ENCODE measurements at places on chromosomes 2 and 18.

GRCh38 chr2:126836761-126837679 is 61.7 kb upstream of the TEX51 start:
- no peaks in the 10 kb centered on the region for H3K36me3 ChIP-seq
- H3K4me3 ChIP-seq, result no peak overlapping the region
- no peaks in the 10 kb centered on the region for H3K27me3 ChIP-seq
- no peaks in the 10 kb centered on the region for H3K4me1 ChIP-seq

- no peak overlapping the region for H3K27ac ChIP-seq
- H3K36me3 ChIP-seq, result no peaks in the 10 kb centered on the region
- DNase-seq, result no peak
- H3K4me1 ChIP-seq, result no peaks in the 10 kb centered on the region
- no peak overlapping the region for H3K4me3 ChIP-seq
- H3K27me3 ChIP-seq, result no peaks in the 10 kb centered on the region
These were observed 65.4 kb downstream of the PID1 start for GRCh38 chr2:229205704-229206103.

GRCh38 chr2:1550658-1551316 is 137.5 kb downstream of the TPO start:
- DNase-seq, result peak; percentile 45
- H3K4me1 ChIP-seq, result no peaks in the 10 kb centered on the region
- no peak overlapping the region for H3K4me3 ChIP-seq
- no peaks in the 10 kb centered on the region for H3K27me3 ChIP-seq

- DNase-seq, result no peak
- H3K27ac ChIP-seq, result no peak overlapping the region
- no peaks in the 10 kb centered on the region for H3K36me3 ChIP-seq
- H3K4me1 ChIP-seq, result no peaks in the 10 kb centered on the region
These were observed 119.1 kb downstream of the BAZ2B start for GRCh38 chr2:159497256-159497655.

- no peaks in the 10 kb centered on the region for H3K27me3 ChIP-seq
- no peak overlapping the region for H3K27ac ChIP-seq
- no peak for DNase-seq
These were observed 13.4 kb upstream of the CDC42EP3 start for GRCh38 chr2:37684809-37685208.

- H3K27ac ChIP-seq, result no peak overlapping the region
- H3K4me1 ChIP-seq, result no peaks in the 10 kb centered on the region
- H3K36me3 ChIP-seq, result no peaks in the 10 kb centered on the region
These were observed 11.2 kb downstream of the SAP130 start for GRCh38 chr2:128016620-128017019.

GRCh38 chr2:52934920-52935640 is 832.5 kb upstream of the CHAC2 start:
- no peaks in the 10 kb centered on the region for H3K27me3 ChIP-seq
- H3K4me1 ChIP-seq, result no peaks in the 10 kb centered on the region
- H3K27ac ChIP-seq, result no peak overlapping the region
- H3K4me3 ChIP-seq, result no peak overlapping the region
- H3K36me3 ChIP-seq, result no peaks in the 10 kb centered on the region
- no peak for DNase-seq

GRCh38 chr18:23196119-23197007 is 61.1 kb downstream of the CABLES1 start:
- H3K36me3 ChIP-seq, result no peaks in the 10 kb centered on the region
- H3K4me1 ChIP-seq, result peaks cover 12% of the 10 kb centered on the region
- peak overlapping the region; percentile 60 for H3K27ac ChIP-seq
- H3K4me3 ChIP-seq, result no peak overlapping the region

GRCh38 chr2:101842471-101842870 is 145.0 kb downstream of the MAP4K4 start:
- no peaks in the 10 kb centered on the region for H3K36me3 ChIP-seq
- no peaks in the 10 kb centered on the region for H3K4me1 ChIP-seq
- H3K27ac ChIP-seq, result no peak overlapping the region
- no peak overlapping the region for H3K4me3 ChIP-seq
- no peaks in the 10 kb centered on the region for H3K27me3 ChIP-seq
- DNase-seq, result no peak

GRCh38 chr2:175234153-175234552 is 52.6 kb upstream of the ATP5MC3 start:
- DNase-seq, result no peak
- H3K27ac ChIP-seq, result no peak overlapping the region
- H3K4me3 ChIP-seq, result no peak overlapping the region
- no peaks in the 10 kb centered on the region for H3K36me3 ChIP-seq
- H3K27me3 ChIP-seq, result no peaks in the 10 kb centered on the region

DNA sequence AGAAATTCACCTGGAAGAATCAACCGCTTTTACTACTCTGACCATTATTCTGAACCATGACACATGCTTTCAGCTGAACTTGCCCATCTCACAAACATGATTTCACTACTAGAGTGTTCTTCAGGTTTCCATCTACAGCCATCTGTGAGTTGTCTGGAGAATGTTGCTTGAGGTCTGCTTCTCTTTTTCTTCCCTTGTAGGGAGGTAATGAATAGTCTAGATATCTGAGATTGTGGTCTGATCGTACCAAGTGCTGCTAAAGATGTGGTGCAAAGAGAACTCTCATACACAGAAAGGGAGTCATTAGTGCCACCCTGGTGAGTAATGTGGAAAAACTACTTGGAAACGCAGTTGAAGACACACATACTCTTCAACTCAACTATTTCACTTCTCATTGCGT is 10.2 kb downstream of the SOWAHC start:
- H3K36me3 ChIP-seq, result no peaks in the 10 kb centered on the region
- no peak for DNase-seq
- H3K27ac ChIP-seq, result no peak overlapping the region
- H3K27me3 ChIP-seq, result peaks cover 5% of the 10 kb centered on the region
- H3K4me3 ChIP-seq, result no peak overlapping the region
- no peaks in the 10 kb centered on the region for H3K4me1 ChIP-seq

GRCh38 chr2:200781616-200782015 is 30.1 kb upstream of the BZW1 start:
- H3K27ac ChIP-seq, result no peak overlapping the region
- H3K4me3 ChIP-seq, result no peak overlapping the region
- H3K36me3 ChIP-seq, result no peaks in the 10 kb centered on the region
- no peaks in the 10 kb centered on the region for H3K4me1 ChIP-seq

DNA sequence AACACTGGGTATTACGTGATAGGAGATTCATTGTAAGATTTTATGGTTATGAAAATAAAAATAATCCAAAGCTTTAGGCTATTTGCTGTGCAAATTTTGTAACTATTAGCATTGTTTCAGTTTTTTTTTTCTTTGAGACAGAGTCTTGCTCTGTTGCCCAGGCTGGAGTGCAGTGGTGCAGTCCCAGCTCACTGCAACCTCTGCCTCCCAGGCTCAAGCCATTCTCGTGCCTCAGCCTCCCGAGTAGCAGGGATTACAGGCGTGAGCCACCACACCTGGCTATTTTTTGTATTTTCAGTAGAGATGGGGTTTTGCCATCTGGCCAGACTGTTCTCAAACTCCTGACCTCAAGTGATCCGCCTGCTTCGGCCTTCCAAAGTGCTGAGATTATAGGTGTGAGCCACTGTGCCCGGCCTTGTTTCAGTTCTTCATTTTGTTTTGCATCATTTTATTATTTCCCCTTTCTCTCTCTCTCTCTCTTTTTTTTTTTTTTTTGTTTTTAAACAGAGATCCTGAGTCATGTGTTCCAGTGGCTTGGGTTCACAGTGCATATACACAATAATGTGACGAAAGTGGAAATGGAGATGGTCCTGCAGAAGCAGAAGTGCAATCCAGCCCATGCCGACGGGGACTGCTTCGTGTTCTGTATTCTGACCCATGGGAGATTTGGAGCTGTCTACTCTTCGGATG is 25.8 kb downstream of the CASP10 start:
- DNase-seq, result no peak
- no peaks in the 10 kb centered on the region for H3K27me3 ChIP-seq
- H3K27ac ChIP-seq, result no peak overlapping the region
- no peaks in the 10 kb centered on the region for H3K4me1 ChIP-seq

GRCh38 chr2:27356056-27356381 is 545 bp downstream of the GTF3C2 start:
- H3K27me3 ChIP-seq, result no peaks in the 10 kb centered on the region
- H3K36me3 ChIP-seq, result no peaks in the 10 kb centered on the region
- DNase-seq, result no peak
- peaks cover 5% of the 10 kb centered on the region for H3K4me1 ChIP-seq

- H3K27ac ChIP-seq, result no peak overlapping the region
- no peak for DNase-seq
- no peak overlapping the region for H3K4me3 ChIP-seq
- H3K36me3 ChIP-seq, result no peaks in the 10 kb centered on the region
These were observed 50.2 kb downstream of the ATIC start for GRCh38 chr2:215361876-215362561.

DNA sequence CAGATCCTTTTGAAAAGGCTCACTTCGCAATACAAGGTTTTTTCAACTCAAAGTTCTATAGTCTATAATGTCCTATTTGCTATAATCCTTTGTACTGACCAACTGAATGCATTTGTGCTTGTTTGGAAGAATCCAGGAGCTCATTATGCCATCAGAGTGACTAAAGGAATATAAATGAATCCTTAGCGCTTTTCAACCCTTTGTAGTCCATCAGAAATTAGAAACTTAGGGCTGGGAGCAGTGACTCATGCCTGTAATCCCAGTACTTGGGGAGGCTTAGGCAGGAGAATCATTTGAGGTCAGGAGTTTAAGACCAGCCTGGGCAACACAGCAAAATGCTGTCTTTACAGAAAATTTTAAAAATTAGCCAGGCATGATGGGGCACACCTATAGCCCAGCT is 330.2 kb upstream of the CHAC2 start:
- no peaks in the 10 kb centered on the region for H3K27me3 ChIP-seq
- H3K27ac ChIP-seq, result no peak overlapping the region
- no peak overlapping the region for H3K4me3 ChIP-seq
- no peaks in the 10 kb centered on the region for H3K36me3 ChIP-seq
- no peak for DNase-seq
- H3K4me1 ChIP-seq, result no peaks in the 10 kb centered on the region

- H3K27ac ChIP-seq, result no peak overlapping the region
- H3K36me3 ChIP-seq, result no peaks in the 10 kb centered on the region
- H3K4me3 ChIP-seq, result no peak overlapping the region
These were observed 1377.9 kb downstream of the RPIA start for GRCh38 chr2:90069290-90069894.

- no peaks in the 10 kb centered on the region for H3K27me3 ChIP-seq
- H3K36me3 ChIP-seq, result no peaks in the 10 kb centered on the region
- H3K4me1 ChIP-seq, result no peaks in the 10 kb centered on the region
- no peak overlapping the region for H3K4me3 ChIP-seq
- H3K27ac ChIP-seq, result no peak overlapping the region
These were observed 50.3 kb downstream of the MTERF4 start for GRCh38 chr2:241051578-241052487.

DNA sequence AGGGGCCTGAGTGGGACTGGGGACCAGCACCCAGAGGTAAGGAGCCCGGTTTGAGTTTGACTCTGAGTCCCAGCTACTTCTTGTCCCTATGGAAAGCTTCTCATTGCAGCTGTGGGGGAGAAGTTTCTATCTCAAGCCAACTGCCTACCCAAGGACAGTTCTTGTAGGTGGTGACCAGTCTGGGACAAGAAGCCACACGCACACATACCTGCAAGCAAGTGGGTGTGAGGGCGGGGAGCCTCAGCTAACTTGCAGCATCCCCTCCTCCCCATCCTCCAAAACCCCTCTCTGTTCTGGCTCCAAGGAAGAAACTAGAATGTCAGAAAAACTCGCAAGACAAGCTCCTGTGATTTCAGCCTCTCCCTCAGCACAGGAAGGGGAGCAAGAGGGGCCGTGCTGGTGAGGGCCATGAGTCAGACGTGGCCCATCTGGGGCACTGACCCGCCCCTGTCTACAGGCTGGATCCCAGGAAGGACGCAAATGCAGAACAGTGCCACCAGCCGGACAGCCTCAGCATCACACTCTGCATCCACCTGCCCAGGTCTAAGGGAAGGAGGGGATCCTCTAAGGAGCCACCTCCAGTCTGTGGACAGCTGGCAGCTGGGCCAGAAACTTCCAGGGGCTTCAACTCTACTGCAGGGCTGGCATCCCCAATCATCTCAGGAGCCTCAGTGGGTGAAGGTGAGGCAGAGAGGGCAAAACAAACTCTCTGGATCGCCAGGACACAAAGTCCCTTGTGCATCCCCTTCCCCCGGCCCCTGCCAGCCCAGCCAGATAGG is 103.4 kb downstream of the TNS1 start:
- no peak overlapping the region for H3K4me3 ChIP-seq
- H3K36me3 ChIP-seq, result no peaks in the 10 kb centered on the region
- peak overlapping the region; percentile 97 for H3K27ac ChIP-seq
- H3K27me3 ChIP-seq, result no peaks in the 10 kb centered on the region
- peaks cover 18% of the 10 kb centered on the region for H3K4me1 ChIP-seq

GRCh38 chr2:71710367-71711132 is 257.2 kb downstream of the DYSF start:
- H3K4me3 ChIP-seq, result no peak overlapping the region
- H3K27me3 ChIP-seq, result no peaks in the 10 kb centered on the region
- no peaks in the 10 kb centered on the region for H3K4me1 ChIP-seq
- H3K27ac ChIP-seq, result no peak overlapping the region
- no peaks in the 10 kb centered on the region for H3K36me3 ChIP-seq

- no peak overlapping the region for H3K4me3 ChIP-seq
- H3K36me3 ChIP-seq, result no peaks in the 10 kb centered on the region
- no peaks in the 10 kb centered on the region for H3K27me3 ChIP-seq
- H3K27ac ChIP-seq, result no peak overlapping the region
- H3K4me1 ChIP-seq, result no peaks in the 10 kb centered on the region
These were observed 16.7 kb upstream of the STAT1 start for GRCh38 chr2:191030521-191031154.

DNA sequence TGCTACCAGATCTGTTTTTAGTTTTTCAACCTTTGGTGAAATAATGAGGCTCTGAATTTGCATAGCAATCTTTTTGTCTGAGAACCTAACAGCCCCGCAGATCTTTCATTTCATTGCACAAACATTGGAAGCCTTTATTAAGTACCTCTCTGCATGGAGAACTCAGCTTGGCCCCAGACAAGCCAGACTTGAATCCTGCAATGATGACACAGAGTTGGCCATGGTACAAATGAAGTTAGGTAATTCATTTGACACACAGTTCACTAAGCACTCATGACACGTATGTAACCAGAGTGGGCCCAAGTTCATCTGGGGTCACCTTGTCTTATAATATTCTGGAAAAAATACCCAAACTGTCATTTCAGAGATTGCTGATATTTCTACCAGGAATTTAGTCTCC is 439.1 kb upstream of the ID2 start:
- no peaks in the 10 kb centered on the region for H3K36me3 ChIP-seq
- H3K4me3 ChIP-seq, result no peak overlapping the region
- no peak overlapping the region for H3K27ac ChIP-seq
- DNase-seq, result no peak

GRCh38 chr2:27249891-27250651 is 12.8 kb downstream of the SLC30A3 start:
- no peak overlapping the region for H3K27ac ChIP-seq
- DNase-seq, result no peak
- peaks cover 12% of the 10 kb centered on the region for H3K27me3 ChIP-seq
- H3K4me1 ChIP-seq, result no peaks in the 10 kb centered on the region
- no peaks in the 10 kb centered on the region for H3K36me3 ChIP-seq

Data from uterus (tissue), 4 donors.